ENCODE measurements at places on chromosomes 6 and 20.

DNA sequence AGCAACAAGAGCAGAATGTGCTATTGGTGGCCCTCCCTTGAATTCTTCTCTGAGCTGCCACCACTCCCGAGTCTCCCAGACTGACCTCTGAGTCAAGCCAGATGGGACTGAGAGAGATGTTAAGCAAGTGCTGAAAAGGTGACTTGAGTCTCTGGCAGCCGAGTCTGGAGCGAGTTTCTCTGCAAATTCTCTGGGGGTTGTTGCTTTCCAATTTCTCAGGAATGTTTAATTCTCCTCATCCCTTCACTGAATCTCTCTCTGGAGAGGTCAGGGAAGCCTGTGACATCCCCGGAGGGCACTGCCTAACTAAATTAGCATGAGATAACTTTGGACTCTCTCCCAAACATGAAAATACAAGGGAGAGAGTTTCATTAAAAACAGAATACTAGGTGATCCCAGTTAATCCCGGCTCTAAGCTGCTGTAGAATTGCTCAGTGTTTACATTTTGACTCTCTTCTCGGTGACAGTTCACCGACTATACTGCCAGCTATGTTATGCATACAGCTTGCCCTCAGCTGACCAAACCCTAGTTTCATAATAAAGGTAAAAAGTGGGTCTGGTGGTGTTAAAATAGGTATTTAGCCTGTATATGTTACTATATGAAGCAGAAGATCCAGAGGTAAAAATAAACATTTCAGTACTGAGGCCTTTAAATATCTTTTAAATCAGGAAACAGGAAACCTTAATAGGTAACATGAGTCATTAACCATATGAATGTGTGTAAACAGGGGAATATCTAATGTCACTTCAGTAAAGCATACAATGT, 157.9 kb downstream of the FOXC1 start:
- DNase-seq: no peak

GRCh38 chr20:35215066-35215956, 11.2 kb upstream of the MMP24 start:
- no peak for DNase-seq

DNA sequence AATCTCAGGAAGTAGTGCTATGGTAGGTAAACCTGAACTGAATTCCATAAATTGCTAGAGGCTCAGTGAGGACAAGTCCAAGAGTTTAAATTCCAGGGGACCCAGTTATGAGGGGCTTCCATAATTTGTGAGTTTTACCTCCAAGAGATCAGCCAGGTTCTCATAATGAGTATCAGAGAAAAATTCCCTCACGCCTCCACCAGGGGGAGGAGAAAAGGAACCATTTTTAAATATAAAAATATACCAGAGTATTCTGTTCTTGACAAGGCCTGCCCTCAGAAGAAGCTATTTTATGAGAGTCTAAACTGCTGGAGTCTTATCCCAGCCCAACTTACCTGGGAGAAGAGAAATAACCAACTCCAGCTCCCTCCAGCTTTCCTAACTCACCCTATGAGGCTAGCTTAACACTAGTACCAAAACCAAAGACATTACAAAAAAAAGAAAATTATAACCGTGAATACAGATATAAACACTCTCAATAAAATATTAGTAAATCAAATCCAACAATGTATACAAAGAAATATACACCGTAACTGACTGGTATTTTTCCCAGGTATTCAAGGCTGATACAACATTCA, 158.7 kb downstream of the TFAP2A start:
- no peak for DNase-seq

DNA sequence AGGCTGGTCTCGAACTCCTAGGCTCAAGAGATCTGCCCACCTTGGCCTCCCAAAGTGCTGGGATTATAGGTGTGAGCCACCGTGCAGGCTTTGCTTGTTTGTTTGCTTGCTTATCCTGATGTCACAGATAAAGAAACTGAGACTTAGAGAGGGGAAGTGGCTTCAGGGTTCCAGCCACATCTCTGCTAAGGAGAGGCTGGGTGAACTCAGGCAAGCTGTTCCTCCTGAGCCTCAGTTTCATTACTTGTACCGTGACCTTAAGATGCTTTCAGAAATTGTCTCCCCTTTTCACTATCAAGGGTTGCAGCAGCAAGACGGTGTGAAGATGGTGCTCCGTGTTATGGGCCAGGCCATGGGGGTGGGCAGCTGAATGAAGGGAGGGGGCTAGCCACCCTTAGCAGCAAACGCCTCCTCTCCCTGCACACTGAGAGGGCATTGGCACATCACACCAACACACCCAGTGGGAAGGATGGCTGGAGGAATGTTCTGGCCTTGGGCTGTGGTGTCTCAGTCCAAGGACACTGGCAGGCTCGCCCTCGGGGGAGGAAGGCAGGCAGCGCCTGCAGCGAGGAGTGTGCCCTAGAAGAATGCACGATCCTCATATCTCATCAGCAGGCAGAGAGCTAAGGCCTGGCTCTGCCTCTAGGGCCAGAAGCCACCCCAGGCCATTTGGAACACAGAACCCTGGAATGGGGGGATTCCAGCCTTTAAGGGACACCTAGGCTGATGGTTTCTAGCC, 48.2 kb upstream of the TLDC2 start:
- DNase-seq: no peak

DNA sequence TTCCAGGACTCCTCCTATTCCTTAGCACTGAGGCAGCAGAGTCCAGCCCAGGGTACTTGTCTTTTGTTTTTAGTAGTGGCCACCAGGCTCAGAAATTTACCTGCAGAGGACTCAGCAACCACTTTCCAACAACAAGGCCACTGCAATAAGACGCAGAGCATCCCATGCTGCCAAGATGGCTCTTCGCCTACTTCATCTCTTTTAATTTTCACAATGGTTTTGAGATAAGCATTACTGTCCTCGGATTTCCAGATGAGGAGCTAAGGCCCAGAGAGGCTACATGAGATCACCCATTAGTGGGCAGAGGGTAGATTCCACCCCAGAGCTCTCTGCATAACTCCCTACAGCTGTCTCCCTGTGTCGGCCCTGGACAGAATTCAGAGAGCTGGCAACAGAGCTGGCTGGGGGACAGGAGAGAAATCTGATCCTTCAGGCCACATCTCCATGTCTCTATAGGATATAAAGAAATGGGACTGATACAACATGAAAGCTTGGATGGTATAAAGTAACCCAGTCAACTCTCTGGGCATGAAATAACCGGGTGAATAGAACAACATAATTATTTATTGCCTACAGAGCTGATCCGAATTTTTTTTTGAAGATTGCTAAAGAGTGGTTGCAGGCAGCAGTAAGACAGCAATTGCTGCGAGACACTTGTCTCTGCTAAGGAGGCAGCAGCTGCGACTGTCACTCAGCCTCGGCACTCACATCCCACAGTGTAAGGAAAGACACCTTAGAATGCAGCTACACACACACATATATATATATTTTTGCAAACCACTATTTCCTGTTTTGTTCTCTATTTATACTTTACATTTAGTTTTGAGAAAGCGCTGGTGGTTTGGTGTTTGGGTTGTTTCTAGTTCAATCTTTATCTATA, 37.2 kb downstream of the SCML4 start:
- DNase-seq: no peak

- DNase-seq: no peak
These were observed 107.9 kb upstream of the ECI2 start for GRCh38 chr6:4243237-4243636.

DNA sequence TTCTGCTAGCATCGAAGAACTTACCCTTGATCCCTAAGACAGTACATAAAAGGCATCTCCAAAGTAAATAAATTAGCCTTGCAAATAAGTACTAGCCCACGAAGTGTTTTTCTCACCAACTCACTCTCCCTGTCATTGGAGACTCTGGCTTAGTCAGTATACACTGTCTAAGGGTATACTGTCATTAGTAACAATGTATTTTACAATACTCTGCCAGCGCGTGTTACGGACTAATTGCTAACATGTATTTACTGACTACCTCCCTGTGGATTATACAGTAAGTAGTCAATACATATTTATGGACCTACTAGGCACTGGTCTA, 72.1 kb downstream of the NFATC2 start:
- no peak for DNase-seq

- no peak for DNase-seq
These were observed 308.3 kb upstream of the IRAK1BP1 start for GRCh38 chr6:78559056-78559455.

- no peak for DNase-seq
These were observed 37.1 kb upstream of the PROKR2 start for GRCh38 chr20:5353624-5354496.

GRCh38 chr6:150813319-150813992, 52.0 kb upstream of the MTHFD1L start:
- DNase-seq: peak; percentile 70

- DNase-seq: peak; percentile 87
These were observed at the start of gene MTHFD1L for GRCh38 chr6:150865406-150866146. Gene MTHFD1L, plus strand, starts transcription at chr6:150865702. Its CDS starts 121 bp downstream, at chr6:150865823.

GRCh38 chr6:35585658-35586057, 73.0 kb upstream of the TULP1 start:
- DNase-seq: no peak

GRCh38 chr20:21615617-21616080, 89.8 kb upstream of the PAX1 start:
- DNase-seq: peak; percentile 57

DNA sequence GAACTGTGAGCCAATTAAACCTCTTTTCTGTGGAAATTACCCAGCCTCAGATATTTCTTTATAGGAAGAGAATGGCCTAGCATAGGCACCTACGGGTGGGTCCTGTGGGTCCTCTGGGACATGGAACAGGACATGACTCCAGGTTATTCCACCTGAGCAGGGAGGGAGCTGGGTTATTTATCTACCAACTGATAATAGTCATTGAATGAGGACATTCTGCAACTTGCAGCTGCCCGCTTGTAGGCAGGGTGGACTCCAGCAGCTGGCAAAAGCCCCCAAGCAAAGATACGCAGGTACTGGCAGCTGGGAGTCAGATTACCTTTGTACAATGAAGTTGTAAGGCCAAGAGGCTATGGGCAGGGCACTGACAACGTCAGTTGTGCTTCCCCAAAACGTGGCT, 1.4 kb upstream of the BANF2 start:
- no peak for DNase-seq

- DNase-seq: no peak
These were observed 14.6 kb downstream of the SAYSD1 start for GRCh38 chr6:39100358-39100757.

GRCh38 chr20:36098364-36098763, 56.2 kb upstream of the EPB41L1 start:
- DNase-seq: no peak

- DNase-seq: no peak
These were observed 5.8 kb upstream of the TMEM14A start for GRCh38 chr6:52664991-52665686.

- DNase-seq: no peak
These were observed 24.5 kb upstream of the MYCT1 start for GRCh38 chr6:152673236-152673635.

DNA sequence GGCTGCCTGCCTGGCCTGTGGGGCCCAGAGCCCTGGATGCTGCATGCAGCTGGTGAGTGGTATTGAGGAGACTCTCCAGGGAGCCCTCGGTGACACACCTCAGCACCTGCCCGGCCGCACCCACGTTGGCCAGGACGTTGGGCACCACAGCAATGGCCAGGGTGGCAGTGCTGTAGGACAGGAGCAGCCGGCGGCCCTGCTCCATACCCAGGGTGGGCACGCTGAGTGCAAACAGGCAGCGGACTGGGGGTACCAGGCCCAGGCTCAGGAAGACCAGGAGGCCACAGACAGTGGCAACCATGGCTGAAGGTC, 4.7 kb downstream of the OCSTAMP start:
- no peak for DNase-seq

DNA sequence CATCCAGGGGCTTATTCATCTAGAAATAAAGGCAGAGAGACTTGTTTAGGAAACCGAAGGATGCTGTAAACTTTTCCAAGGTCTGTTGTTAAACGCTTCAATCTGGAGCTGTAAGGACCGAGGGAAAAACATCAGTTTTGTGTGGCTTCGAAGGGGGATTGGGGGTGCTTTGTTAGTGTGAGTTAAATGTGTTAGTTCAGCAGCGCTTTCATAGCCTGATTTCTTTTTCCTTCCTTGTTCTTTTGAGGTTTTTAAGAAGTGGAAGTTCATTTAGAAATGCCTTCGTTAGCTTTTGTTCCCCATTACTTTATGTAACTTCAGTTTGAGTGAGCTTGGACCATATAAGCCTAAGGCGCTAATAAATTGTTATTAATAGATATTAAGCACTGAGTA, 1.5 kb downstream of the ANKS1A start:
- no peak for DNase-seq

DNA sequence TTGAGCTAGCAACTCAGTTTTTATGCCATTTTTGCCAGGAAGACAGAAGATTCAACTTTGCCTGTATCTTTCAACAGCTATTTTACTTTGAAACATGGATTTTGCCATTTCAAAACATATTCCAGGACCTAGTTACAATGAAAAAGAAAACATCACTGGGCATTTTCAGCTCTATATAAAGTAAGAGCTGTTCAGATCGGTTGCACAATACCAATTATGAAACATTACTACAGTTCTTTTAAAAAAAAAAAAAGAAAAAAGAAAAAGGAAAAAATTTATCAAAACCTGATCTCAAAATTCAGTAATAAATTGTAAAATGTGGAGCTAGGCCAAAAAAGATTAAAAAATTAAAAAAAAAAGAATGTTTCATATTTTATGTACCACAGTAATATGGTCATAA, 15.6 kb downstream of the BCLAF1 start:
- DNase-seq: no peak

DNA sequence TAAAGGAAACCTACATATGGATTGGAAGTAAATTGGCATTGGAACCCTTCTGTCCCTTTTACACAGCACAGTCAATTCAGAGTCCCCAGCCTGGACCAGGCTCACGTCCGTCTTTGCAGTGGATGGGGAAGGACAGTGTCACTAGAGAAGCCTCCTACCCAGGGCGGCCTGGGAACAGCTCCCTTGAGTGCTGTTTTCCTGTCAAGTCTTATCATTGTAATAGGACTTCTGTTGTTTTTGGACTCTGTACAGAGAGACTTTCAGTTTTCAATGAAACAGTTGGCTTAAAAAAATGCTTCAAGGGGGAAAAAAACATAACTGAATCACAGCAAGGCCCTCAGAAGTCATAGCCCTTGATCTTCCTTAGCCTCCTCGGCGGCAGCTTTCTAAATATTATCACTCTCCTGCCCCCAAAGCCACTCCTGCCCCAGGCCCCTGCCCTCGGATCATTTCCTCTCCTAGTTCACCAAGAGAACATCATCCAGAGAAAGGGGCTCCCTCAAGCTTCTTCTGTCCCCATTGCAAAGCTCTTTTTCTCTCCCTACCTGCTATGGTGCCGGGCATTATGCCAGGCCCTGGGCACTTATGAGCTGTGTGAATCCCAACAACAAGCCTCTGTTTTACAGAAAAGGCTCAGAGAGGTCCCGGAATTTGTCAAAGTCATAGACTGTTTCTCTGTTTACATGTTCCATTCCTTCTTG, 37.8 kb upstream of the CNKSR3 start:
- DNase-seq: no peak

- DNase-seq: no peak
These were observed 584.2 kb downstream of the CD109 start for GRCh38 chr6:74280130-74280692.
